DMS153 (cell line): ENCODE measurements at places on chromosomes 1 and 21.

- no peak for DNase-seq
Observed at GRCh38 chr1:60703155-60703554, 379.2 kb upstream of the NFIA start.

DNA sequence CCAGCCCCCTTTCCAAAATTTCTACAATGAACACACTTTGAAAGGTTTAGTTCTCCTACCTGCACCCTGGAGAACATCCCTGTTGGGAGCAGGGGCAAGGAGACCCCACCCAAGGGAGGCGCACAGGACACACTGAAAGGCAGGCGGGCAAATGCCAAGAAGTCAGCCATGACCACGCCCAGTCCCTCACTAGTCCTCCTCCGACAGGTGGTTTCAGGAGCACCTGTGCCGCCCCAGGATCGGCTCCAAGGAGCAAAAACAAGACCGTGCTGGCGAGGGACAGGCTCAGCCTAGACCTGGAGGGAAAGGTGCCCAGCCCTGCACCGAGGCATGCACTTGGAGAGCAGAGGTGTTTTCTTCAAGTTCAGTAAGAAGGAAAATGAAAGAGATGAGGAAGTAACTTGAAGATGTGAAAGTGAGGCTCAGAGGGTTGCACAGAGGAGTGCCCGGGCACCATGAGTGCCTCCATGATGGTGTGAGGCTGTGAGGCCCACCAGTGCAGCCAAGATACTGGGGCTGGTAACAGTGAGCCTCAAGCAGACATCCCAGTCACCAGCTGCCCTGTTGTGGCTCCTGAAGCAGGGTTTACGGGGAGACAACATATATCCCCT is 19.6 kb upstream of the NADK start:
- DNase-seq, result no peak

- DNase-seq, result no peak
Observed at GRCh38 chr1:235427447-235427846, 60.2 kb downstream of the TBCE start.

DNA sequence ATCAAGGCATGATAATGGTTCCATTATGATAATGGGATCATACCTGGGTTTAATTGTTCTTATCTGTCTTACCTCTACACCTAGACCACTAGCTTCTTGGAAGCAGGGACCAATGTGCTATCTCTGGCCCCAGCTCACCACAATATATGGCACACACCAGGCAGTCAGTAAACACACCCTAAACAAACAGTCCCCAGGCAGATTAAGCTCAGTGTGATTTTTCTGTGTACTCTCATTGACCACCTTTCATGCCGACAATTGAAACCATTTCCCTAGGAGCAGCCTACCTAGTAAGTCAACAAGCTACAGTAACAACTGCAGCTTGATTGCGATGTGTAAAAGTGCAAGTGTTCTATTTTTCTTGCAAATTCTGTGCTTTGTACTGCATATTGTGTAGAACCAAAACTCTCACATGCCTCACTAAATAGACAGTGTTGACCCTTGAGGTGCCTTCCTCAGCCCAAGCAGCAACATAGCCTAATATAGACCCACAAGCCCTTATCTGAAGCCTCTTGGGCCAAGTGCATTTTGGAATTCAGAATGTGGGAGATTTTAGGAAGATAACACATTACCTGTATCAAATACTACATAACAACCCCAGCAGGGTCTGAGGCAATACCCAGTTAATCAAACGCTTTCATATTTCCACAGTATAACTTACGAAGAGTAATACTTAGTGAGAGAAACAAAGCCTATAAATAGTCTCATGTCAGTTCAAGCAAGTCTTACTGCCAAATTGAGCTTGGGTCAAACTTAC is 32.0 kb downstream of the INPP5B start:
- peak; percentile 75 for DNase-seq

GRCh38 chr1:107935396-107936064 is 29.4 kb downstream of the VAV3 start:
- no peak for DNase-seq

- no peak for DNase-seq
Observed at GRCh38 chr1:47898133-47898845, 98.9 kb downstream of the TRABD2B start.

DNA sequence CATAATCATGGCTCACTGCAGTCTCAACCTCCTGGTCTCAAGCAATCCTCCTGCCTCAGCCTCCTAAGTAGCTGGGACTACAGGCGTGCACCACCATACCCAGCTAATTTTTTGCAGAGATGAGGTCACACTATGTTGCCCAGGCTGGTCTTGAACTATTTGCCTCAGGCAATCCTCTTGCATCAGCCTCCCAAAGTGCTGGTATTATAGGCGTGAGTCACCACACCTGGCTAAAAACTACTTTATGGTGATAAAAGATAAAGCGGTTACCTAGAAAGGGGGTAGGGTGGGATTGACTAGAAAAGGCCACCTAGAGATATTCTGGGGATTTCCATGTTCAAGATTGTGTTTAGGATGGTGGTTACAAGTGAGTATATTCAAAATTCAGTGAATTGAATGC is 5.0 kb downstream of the TSTD1 start:
- DNase-seq, result no peak
